ENCODE measurements at places on chromosomes 1 and 21.

- DNase-seq = no peak
Measured at GRCh38 chr1:178057912-178058534, 35.9 kb upstream of the RASAL2 start.

DNA sequence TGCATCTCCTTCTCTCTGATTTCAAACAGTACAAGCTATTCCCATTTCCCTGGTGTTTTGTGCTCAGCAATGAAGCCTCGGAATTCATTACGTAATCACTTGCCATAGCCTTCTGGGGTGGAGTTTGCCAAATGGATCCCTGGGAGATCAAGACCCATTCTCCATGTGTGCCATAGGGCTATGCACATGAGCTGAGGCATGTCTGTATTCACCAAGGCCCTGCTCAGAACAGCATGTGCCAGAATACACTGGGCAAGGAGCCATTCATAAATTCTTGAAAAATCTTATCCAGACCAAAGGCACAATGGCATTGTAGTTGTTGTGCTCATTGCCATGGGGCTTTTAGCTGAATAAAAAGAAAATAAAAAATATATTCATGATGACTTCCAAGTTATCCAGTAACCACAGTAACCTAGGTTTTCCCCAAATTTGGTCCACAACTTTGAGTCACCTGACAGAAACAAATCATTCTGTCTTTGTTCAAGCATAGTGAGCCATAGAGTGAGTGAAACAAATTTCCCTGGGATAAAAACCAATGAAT is 53.0 kb downstream of the CRB1 start:
- no peak for DNase-seq

GRCh38 chr1:230231774-230232145 is 164.7 kb downstream of the GALNT2 start:
- no peak for DNase-seq

GRCh38 chr1:152325111-152325510 is at the start of gene FLG:
Gene FLG, minus strand, starts transcription at chr1:152325239. Its CDS starts 9,783 bp downstream, at chr1:152315456.
- no peak for DNase-seq

DNA sequence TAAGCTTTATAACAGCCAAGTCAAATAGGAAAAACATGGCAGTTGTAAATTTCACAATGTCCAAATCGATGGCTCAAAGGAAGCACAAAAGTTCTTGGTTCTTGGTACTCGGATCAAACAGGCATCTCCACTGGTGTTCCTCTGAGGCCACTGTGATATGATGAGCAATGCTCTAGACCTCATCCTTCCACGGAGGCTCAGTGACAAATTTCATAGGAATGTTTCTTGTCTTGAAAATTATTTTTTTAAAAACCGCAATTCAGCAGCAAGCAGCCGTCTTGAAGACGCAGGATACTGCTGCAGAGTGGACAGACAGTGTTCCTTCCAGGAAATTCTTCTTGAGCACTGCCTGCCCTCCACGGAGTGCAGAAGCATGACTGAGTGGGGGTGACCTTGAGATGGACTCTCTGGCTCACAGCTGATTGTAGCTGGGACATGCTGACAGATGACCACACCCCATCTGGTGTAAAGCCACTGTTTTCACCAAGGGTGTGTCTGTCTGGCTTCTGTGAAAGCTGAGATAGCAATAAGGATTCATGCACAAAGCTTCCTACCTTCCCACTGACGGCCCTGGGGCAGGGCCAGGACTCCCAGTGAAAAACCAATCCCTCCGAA is 61.9 kb downstream of the TIAM1 start:
- no peak for DNase-seq
